ENCODE measurements at places on chromosomes 5 and 9.

DNA sequence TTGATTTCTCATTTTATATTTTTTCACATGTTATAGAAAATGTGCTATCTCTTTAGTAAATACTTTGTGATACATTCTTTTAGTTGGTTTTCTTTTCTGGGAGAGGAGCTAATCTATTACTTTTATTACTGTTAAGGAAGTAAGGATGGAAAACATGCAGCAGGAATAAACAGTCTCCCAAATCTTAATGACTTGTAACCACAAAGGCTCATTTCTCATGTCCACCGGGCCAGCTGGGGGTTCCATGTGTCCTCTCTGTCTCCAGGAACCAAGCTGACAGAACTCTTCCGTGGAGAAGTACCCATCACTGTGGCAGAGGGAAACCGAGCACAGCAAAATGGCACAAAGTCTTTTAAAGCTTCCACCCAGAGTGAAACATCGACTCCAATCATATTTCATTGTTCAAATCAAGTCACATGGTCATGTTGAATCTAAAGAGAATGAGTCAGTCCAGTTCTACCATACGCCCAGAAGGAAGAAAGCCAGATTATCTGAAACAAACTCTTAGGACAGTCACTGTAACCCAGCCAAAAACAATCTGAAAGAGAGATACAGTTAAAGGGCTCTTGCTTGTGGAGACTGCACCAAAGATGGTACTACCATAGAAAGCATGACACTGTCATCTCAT, 97.1 kb upstream of the CDH6 start:
- DNase-seq = no peak

DNA sequence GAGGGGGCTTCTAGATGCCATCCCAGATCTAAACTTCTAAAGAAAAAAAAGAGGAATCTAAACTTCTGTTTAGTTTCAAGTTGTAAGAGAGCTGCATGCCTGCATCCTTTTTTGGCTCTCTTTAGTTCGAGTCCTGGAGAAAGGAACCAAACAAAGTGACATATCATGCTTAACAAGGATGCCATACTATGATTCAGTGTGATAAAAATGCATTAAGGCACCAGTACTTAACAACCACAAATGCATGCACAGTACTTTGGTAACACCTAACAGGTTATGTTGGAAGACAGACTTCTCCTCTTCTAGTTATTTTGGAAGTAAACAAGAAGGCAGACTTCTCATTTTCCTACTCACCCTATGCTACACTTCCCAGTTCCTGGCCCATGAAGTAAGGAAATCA, 27.3 kb downstream of the NME5 start:
- no peak for DNase-seq

- DNase-seq = no peak
These were observed at the start of gene PCDHB16 for GRCh38 chr5:141182248-141182647. PCDHB16 (plus strand) TSS chr5:141182387; CDS start chr5:141182560, 173 bp downstream.

DNA sequence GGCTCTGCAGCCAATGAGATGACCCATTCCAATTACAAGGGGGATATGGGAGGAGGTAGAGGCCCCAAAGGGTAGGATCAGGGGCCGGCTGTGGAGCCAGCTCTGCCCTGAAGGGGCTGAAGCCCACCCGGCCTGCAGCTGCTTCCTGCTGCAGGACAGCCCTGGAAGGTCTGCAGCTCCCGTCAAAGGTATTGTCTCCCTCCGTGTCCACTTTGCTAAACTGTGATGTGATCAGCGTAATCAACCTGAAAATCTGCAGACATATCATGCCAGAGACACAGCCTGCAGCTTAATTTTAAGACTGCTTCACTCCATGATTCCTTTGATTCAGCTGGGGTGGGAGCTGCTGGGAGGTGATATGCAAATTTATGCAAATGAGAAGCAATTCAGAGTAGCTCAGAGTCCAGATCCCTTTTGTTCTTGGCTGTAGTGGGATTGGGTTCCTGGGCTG, 90.7 kb downstream of the GADD45G start:
- no peak for DNase-seq

- no peak for DNase-seq
These were observed 28.1 kb downstream of the ACSL6 start for GRCh38 chr5:131983244-131983771.

- DNase-seq = no peak
These were observed 60.2 kb downstream of the FEM1C start for GRCh38 chr5:115484368-115484767.

DNA sequence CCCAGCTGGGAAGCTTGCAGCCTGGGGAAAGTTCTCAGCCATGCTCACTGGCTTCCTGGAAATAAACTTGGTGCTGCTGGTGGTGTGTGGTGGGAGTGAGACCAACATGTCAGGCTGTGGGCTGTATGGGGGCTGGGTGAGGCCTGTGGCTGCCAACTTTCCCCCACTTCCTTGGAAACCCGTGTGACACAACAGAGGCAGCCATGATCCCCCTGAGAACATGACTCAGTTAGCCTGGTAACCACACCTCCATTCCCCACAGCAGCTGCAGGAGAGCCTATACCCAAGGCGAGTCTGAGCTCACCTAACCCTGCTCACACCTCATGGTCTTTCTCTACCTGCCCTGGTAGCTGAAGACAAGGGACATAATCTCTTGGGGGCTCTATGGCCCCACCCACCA, 72.7 kb upstream of the RGMB start:
- DNase-seq = no peak

- no peak for DNase-seq
These were observed 279.4 kb downstream of the BNC2 start for GRCh38 chr9:16591092-16591491.
